ENCODE measurements at places on chromosomes 4 and X.

DNA sequence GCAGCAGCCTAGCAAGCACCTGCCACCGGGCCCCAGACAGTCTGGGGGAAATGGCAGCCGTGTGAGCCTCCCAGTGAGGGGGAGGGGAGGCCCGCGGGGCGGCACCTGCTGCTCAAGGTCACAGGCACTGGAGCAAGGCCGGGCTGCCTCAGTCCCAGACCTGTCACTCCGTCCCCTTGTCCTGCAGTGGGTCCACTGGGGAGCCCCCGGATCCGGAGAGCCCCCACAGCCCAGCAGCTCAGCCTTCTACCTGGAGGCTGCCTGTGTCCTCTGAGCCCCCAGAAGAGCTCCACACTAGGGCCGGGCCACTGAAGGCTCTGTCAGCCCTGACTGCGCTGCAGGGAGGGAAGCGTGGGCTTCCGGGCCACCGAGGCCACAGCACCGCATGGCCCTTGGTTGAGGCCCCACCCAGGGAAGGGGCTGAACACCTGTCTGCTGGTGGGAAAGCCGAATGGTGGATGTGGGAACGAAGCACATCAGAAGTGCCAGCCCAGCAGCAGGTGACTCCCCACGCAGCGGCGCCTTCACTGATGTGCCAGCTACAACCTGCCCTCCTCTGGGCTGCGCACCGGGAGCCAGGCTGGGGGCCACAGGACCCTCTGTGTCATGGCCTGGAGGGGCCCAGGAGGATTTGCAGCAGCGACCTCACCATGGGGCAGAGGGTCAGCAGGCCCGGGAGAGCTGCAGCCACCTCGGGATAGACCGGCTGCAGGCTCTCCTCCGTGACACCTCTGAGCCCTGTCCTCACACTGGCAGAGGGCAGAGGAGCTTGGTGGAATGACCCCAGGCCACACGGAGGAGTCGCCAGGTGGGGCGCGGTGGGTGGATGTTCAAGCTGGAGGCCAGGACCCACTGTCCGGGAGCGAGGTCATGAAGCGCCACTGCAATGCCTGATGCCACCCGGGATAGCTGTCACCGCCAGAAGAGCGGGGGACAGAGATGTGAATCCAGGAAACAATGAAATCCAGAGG lies 35.0 kb upstream of the MXD4 start:
- DNase-seq: peak; percentile 55

DNA sequence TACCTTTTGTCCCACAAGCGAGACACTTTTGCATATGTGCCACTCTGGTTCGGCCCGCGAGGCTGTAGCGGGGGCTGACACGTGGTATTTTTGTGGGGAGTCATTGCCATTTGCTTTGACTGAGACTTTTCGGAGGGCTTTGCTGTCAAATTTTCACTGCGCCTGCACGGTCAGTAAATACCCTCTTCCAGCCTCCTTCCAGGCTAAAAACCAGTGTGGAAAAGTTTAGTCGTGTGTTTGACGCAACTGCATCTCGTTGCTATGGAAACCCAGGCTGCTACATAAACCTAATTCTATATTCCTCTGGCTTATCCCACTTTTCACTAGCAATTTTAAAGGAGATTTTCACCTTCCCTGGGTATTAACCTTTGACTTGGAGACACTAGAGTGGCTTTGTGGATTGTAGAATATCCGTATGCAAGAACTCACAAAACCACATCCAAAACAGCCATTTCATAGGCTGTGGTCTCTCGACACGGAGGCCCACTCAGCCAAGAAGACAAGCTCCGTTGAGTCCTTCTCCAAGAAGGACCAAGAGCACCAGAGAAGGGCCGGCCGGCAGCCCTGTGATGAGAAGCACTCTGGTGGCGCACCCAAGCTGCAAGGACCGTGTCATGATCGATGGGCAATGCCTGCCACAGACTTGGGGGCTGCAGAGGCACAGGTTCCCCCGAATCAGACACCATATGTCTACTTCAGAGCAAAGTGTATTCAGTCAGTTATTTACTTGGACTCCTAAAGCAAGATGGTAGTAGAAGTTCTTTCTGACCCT lies 38.4 kb upstream of the ENPP6 start:
- no peak for DNase-seq

DNA sequence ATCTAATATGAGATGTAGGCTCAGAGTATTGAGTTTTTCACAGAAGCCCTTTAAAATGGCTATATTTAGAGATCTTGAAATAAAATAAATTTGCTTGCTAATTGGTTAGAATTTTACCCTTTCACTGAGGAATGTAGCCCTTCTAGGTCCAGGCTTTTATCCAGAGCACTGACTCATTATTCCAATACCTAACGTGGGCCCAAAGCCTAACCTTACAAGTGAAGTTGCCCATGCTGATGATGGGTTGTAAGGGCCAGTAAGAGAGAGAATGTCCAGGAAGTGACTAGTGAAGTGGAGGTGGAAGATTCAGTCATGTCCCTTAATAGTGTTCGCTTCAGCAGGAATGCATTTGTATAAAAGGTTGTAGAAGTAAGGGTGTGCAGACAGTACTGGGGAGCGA lies 155.9 kb downstream of the STIM2 start:
- no peak for DNase-seq

- no peak for DNase-seq
These were observed 52.8 kb upstream of the ANKRD17 start for GRCh38 chr4:73311428-73311827.

- DNase-seq: no peak
These were observed 13.8 kb downstream of the GRXCR1 start for GRCh38 chr4:42906341-42906740.

GRCh38 chrX:24979081-24979480 lies 36.7 kb downstream of the ARX start:
- no peak for DNase-seq

GRCh38 chrX:69968950-69969349 lies 80.8 kb downstream of the AWAT2 start:
- DNase-seq: no peak

GRCh38 chrX:24577091-24577490 lies 70.1 kb downstream of the PCYT1B start:
- DNase-seq: no peak

- no peak for DNase-seq
These were observed 78.1 kb downstream of the ASB9 start for GRCh38 chrX:15191830-15192229.

DNA sequence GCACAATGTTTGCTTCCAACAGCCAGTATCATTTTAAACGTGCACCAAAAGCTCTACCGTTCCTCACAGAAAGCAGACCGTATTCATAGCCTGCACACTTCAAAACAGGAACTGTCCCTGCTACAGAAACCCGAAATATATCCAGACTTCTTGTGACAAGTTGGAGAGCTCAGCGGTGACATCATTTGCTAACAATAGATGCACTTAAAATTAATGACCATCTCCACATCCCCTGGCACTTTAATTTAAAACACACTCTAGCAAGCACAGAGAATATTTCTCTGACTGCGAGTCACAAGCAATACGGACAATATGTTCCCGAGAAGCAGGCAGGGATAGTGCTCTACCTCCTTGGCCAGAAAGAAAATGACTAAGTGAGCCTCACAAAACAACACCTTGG lies 2.5 kb downstream of the NYX start:
- no peak for DNase-seq

- DNase-seq: no peak
These were observed 30.4 kb downstream of the PGRMC1 start for GRCh38 chrX:119266364-119266995.

DNA sequence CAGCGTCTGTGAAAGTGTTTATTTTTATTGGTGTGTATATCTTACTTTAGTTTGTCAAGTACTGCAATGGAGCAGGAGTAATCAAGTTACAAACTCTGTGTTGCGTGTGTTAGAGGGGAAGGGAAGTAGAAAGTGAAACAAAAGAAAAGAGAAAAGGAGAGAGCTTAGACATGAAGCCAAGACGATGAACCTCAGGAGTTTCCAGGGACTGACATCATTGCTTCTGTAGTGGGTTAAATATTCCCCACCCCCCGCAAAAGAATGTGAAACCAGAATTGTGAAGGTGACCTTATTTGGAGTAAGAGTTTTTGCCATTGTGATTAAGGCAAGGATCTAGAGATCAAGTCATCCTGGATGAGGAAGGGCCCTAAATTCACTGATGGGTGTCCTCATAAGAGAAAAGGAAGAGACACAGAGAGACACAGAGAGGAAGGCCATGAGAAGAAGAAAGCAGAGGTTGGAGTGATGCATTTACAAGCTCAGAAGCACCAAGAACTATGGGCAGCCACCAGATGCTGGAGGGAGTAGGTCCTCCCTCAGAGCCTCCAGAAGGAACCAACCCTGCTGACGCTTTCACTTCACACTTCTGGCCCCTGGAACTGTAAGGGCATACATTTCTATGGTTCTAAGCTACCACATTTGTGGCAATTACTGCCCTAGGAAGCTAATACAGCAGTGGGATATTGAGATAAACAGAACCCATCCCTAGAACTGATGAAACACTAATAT lies 173.6 kb upstream of the SFRP2 start:
- DNase-seq: no peak

GRCh38 chr4:155853189-155853588 lies 12.9 kb downstream of the ASIC5 start:
- no peak for DNase-seq

- no peak for DNase-seq
These were observed 46.4 kb downstream of the GYG2 start for GRCh38 chrX:2875136-2875481.

- DNase-seq: no peak
These were observed 137.1 kb downstream of the NDST3 start for GRCh38 chr4:118171381-118171780.

Data from sigmoid colon (tissue), 7 donors.